Heart right ventricle (tissue), 16 donors: ENCODE measurements at places on chromosomes 12 and 14.

DNA sequence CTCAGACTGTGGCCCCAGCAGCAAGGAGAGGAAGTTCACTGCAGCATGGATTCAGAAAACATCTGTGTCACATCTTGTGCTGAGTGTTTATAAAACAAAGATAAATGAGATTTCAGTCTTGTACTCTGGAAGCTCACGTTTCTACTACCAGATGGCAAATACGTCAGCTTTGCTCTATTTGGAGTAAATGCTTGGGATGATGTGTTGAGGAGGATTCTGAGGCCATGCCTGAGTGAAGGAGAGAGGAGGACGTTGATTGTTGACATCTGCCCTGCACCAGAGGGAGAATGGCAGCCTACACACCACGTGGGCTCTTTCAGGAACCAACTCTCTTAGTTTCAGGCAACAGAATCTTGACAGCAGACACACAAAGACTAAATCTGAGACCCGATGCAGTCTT, 188.9 kb downstream of the TMEM132C start:
- DNase-seq, result no peak

GRCh38 chr14:56501909-56502530, 77.6 kb upstream of the TMEM260 start:
- no peak for DNase-seq

DNA sequence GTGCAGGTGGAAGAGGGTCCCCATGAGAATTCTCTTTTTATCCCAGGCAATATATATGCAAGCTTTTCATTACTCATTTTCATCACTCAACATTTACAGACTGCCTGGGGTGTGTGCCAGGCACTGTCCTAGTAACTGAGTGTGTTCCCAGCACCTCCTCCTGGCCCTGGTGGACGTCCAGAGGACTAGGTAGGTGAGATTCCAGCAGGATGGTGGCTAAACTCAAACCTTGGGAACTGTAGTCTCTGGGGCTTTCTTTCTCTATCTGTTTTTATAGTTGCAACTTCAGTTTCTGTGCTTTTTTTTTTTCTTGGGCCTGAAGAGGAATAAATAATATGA, 63.8 kb downstream of the SUSD6 start:
- DNase-seq, result peak; percentile 36

- DNase-seq, result no peak
Measured at GRCh38 chr12:123761841-123762714, at the start of gene DNAH10. DNAH10 (plus strand) TSS chr12:123762301; CDS start chr12:123762337, 36 bp downstream.

- DNase-seq, result no peak
Measured at GRCh38 chr12:120980800-120981368, 2.5 kb downstream of the HNF1A start.

DNA sequence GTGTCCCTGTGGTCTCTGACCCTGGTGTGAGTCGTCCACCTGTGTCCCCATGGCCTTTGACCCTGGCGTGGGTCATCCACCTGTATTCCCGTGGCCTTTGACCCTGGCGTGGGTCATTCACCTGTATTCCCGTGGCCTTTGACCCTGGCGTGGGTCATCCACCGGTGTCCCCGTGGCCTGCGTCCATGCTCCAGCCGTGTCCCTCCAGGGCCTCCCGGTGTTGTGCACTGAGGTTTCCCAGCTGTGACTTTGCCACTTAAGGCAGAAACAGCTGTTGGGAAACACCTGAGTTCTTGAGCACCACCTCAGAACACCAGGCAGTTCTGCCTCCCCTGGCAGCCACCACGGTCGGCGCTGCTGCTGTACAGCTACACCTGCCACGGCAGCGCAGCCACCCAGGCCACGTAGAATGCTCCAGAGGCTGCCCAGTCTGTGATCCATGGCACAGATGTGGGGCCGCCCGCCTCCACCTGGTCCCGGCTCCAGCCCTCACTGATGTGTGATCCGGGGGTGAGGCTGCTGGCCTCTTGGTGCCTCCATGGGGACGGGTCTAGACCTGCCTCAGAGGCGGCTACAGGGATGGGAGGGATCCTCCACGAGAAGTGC, 69.1 kb upstream of the GALNT9 start:
- no peak for DNase-seq

- DNase-seq, result no peak
Measured at GRCh38 chr14:106823552-106823951, 1297.2 kb downstream of the TMEM121 start.

DNA sequence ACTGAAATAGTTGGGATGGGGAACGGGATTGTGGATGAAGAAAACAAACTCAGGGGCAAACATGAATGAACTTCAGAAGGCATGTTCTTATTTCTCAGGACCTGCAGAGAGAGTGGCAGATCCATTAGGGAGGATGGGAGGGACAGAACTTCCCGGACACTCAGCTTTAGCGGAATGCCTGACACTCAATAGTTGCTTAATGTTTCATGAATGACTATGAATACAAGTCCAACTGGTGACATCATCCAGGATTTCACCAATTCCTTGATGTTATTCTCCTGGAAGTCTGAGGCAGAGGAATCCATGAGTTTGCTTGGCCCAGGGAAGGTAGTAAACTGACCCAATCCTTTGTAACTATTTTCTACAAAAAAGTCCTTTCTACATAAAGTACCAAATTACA, 37.8 kb upstream of the LRRC10 start:
- no peak for DNase-seq

- DNase-seq, result no peak
Measured at GRCh38 chr14:20630340-20631022, 11.0 kb downstream of the OR6S1 start.

- DNase-seq, result no peak
Measured at GRCh38 chr12:49539406-49540228, 787 bp downstream of the KCNH3 start.

DNA sequence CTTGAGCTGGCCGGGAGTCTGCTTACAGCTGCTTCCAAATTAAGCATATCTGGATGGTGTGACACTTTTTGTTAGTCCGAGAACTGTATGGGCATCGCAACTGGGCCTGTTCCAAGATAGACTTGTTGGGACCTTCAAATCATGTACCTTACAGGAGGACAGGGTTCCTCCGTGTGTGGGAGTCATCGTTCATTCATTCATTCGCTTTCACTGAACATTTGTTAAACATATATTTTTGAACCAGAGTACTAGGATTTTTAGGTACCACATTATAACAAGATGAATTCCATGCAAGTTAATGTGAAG, 387 bp upstream of the IPO8 start:
- DNase-seq, result no peak

- DNase-seq, result no peak
Measured at GRCh38 chr12:21521541-21521940, 4.6 kb upstream of the SPX start.

- no peak for DNase-seq
Measured at GRCh38 chr12:92701441-92701840, 1.3 kb upstream of the PLEKHG7 start.

DNA sequence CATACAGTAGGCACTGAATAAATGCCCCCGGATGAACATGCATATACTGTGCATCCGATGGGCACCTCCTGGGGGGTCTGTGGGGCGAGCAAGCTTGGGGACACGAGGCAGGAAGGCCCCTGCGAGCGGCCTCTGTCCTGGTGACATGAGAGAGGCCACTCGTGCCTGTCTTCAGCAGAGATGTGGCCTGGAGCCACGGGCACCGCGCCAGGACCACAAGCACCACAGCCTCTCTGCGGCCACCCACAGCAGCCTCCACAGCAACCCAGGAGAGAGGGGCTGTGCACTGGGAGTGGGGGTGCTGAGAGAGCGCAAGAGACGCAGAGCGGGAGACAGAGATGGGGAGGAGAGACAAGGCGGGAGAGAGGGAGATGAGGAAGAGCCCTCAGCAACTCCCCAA, 118.5 kb downstream of the RFLNA start:
- DNase-seq, result peak; percentile 59

GRCh38 chr12:45701296-45701695, 28.2 kb upstream of the ARID2 start:
- DNase-seq, result no peak

DNA sequence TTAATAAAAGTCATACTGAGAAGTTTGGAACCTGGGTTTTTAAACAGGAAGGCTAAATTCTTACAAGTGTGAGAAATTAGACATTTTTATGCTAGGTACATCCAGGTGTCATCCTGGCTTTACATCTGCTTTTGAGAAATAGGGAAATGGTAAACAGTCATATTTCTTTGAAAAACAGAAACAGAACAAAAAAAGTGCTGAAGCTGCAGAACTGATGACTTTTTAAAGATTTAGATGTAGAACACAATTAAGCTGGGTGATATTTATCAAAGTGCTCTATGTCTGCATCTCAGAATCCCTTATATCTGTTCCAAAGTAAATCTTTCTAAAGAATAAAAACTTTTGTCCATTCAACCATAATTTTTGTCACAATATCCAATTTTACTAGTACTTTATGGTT, 282.9 kb upstream of the ATXN7L3B start:
- DNase-seq, result no peak

- DNase-seq, result no peak
Measured at GRCh38 chr12:113241191-113242025, 20.1 kb downstream of the TPCN1 start.

- no peak for DNase-seq
Measured at GRCh38 chr14:22811722-22812121, 3.5 kb downstream of the SLC7A7 start.

- no peak for DNase-seq
Measured at GRCh38 chr14:56694609-56695008, 115.0 kb downstream of the TMEM260 start.

DNA sequence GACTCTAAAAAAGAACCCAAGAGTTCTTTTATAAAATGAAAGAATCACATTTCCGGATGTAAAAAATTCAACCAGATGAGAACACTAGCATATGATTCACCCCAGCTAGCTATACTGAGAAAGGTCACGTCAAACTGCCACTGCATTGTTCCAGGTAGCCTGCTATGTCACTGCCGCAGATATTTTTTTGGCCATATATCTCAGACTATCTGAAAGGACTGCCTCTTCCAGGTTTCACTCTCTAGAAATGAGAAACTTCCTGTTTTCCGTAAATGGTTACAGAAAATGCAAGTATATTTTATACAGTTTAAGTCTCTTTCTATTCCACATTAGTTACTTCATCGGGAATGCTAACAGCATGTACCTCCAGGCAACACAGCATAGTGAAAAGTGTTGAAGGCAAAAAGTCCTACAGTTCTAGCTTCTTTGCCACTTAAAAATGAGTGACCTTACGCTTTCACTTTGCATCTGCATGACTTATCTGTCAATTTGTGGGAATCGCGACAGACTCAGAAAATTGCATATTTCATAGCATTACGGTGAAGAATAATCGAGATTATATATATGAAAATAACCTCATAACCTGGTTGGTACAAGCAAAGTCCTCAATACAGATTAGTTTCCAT, 105.2 kb downstream of the MED13L start:
- DNase-seq, result no peak

DNA sequence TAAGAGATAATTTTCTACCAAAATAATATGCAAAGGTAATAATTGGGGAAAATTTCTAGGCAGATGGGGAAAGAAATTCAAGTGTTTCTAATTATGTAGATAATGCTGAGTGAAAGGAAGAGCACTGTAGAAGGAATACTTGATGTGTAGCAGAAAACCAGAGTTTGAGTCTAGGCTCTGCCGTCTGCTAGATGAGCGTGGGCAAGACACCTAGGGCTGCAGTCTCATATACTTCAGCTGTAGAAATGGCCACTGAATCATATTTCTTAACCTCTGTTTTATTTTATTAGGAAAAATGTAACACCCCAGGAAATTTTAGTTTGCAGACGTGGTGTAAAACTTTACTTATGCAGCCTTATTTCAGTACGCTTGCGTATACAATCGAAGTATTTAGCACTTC, 59.8 kb upstream of the SLC38A2 start:
- no peak for DNase-seq

DNA sequence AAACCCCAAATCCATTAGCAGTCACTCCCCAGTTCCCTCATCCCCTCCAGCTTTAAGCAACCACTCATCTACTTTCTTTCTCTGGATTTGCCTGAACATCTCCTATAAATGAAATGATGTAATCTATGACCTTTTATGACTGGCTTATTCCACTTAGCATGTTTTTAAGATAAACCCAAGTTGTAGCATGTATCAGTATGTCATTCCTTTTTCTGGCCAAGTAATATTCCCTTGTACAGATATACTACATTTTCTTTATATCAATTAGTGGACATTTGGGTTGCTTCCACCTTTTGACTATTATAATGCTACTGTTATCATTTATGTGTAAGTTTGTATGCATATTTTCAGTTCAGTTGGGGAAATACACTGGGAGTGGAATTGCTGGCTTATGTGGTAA, 83.4 kb downstream of the TESC start:
- DNase-seq, result no peak

DNA sequence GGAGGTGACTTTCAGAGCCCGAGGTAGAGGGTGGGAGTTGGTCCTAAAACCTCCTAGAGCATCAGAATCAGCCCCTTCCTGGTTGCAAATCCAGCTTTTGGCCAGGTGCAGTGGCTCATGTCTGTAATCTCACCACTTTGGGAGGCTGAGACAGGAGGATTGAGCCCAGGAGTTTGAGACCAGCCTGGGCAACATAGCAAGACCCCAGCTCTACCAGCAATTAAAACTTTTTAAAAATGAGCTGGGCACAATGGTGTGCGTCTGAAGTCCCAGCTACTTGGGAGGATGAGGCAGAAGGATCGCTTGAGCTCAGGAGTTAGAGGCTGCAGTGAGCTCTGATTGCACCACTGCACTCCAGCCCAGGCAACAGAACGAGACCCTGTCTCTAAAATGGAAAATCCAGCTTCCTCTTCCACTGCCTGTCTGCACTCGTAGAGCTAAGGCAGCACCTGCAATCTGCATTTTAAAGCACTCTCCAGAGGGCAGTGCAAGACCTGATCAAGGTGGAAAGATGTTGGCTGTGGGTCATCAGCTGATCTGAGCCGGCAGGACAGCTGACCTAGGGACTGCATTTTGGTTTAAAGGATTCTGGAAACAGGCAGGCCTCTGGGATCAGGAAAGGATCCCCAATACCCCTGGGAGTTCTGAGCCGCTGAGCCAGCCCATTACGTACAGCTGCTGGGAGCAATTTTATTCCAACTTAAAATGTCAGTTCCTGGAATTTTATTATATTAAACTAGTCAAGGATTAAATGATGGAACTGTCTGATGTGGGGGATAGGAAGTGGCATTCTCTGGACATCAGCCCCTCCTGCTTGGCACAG, 1.8 kb upstream of the TESC start:
- no peak for DNase-seq

GRCh38 chr14:67267576-67268328, 26.5 kb downstream of the PALS1 start:
- DNase-seq, result no peak

DNA sequence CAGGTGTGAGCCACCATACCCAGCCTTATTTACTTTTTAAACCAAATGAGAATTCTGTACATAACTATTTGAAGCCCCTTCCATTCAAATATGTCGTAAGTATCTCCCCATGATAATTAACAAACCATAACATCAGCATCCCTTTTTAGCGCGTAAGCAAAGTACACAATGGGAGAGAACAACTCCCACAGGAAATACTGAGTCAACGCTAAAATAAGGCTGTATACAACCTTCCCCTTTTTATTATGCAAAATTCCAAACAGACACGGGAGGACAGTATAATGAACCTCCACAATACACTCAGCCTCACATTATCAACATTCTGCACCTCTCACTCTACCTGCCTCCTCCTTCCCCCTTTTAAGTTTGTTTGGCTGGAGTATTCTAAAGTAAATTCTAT, 73.5 kb downstream of the CCDC88C start:
- DNase-seq, result no peak

GRCh38 chr12:107148107-107148506, 54.8 kb upstream of the CRY1 start:
- DNase-seq, result no peak
